Stimulated activated CD4-positive, alpha-beta T cell treated with anti-CD3 and anti-CD28 coated beads, TNF-alpha, amount 100 ng/mL, for 4 hours (primary cell): ENCODE measurements at places on chromosomes 3 and 15.

DNA sequence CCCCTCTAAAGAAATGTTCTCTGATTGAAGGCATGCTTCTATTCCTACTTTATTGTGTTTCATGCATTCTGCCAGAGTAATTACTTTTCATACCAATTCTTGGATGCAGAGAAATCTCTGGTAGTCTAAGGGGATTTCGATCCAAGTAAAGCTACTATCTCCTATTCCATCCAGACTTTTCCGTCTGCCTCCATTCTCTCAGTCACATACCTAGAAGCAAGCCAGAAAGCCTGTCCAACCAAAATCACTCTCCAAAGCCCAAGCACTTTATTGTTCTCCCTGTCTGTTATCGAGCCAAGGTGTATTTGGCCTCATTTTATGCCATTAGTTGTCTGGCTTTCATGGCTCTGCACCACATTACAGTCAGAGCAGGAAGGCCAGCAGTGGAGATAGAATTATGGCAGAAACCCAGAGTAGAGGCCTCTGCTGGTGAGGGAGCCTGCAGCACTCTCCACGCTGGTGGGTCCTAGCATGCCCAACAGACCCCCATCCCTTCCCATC is 95.9 kb downstream of the SLC49A4 start:
- DNase-seq, result no peak

- DNase-seq, result no peak
These were observed 45.1 kb upstream of the CP start for GRCh38 chr3:149266736-149267135.

DNA sequence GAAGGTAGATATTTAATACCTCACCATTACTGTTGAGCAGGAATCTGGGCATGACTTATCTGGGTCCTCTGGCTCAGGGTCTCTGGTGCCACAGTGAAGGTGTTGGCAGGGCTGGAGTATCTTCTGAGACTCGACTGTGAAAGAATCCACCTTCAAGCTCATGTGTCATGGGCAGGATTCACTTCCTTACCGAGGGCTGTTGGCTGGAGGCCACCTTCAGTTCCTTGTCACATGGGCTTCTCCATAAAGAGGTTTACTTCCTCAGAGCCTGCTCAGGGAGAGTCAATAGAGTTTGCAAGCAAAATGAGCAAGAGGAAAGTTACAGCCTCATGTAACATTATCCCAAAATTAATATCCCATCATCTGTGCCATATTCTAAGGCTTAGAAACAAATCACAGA is 459.5 kb downstream of the NR2F2 start:
- DNase-seq, result no peak

DNA sequence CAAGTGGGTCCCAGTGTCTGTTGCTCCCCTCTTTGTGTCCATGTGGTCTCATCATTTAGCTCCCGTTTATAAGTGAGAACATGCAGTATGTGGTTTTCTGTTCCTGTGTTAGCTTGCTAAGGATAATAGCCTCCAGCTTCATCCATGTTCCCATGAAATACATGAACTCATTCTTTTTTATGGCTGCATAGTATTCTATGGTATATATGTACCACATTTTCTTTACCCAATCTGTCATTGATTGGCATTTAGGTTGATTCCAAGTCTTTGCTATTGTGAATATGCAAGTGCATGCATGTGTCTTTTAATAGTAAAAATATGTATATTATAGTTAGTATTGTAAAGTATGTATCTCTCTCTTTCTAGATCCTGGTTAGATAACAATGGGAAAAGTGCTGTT is 53.9 kb downstream of the TCAIM start:
- no peak for DNase-seq

DNA sequence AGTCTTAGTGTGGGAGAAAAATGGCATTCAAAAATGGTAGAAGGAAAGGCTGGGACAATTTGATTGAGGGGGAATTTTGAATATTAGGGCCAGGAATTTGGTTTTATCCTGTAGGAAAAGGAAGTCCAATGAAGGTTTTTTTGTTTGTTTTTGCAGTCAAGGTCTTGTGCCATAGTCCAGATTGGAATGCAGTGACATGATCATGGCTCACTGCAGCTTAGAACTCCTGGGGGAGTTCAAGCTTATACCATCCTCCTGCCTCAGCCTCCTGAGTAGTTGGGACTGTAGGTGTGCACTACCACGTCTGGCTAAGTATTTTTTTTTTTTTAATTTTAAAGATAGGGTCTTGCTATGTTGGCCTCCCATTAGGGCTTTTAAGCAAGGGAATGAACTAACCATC is 2.6 kb upstream of the SLC6A11 start:
- no peak for DNase-seq

GRCh38 chr3:10526366-10526765 is 21.0 kb upstream of the ATP2B2 start:
- DNase-seq, result no peak

- DNase-seq, result peak; percentile 39
These were observed 49.4 kb upstream of the AKAP13 start for GRCh38 chr15:85330901-85331588.

DNA sequence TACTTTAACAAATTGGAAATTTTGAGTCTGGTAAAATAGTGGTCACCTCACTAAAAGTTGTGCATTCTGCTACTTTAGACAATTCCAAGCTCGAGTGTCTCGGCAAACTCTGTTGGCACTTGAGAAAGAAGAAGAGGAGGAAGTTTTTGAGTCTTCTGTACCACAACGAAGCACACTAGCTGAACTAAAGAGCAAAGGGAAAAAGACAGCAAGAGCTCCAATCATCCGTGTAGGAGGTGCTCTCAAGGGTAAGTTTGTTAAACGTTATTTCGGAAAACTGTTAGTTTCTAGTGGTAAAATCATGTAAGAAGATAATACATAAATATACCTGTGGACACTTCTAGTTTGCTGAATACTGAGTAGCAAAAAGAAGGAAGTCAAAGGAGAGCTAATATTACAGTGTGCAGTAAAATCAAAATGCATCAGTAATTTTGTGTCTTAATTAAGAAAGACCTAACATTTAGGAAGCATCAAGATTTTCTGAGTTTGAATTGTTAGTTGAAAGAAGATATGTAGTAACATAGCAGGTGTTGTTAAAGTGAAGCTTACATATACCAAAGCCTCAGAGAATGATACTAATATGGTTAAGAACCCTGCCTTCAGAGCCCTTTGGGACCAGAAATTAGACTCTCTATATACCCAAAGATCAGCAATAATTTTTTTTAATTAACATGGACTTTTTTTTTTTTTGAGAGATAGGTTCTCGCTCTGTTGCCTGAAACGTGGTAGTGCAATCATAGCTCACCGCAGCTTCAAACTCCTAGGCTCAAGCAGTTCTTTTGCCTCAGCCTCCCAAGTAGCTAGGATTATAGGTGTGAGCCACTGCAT is 23.0 kb downstream of the BUB1B start:
- DNase-seq, result no peak

DNA sequence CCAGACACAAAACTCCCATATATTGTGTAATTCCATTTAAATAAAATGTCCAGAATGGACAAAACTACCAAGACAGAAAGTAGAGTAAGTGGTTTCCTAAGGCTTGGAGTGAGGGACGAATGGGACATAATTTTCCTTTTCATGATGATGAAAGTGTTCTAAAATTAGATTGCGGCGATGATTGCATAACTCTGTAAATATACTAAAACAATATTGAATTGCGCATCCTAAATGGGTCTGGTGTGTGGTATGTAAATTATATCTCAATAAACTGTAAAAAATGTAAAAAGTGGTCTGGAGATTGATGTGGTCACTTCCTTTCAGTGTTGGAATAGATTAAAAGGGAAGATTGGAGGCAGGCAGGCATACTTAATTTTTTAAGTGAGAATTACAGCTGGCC is 105.9 kb upstream of the KCNAB1 start:
- DNase-seq, result no peak

DNA sequence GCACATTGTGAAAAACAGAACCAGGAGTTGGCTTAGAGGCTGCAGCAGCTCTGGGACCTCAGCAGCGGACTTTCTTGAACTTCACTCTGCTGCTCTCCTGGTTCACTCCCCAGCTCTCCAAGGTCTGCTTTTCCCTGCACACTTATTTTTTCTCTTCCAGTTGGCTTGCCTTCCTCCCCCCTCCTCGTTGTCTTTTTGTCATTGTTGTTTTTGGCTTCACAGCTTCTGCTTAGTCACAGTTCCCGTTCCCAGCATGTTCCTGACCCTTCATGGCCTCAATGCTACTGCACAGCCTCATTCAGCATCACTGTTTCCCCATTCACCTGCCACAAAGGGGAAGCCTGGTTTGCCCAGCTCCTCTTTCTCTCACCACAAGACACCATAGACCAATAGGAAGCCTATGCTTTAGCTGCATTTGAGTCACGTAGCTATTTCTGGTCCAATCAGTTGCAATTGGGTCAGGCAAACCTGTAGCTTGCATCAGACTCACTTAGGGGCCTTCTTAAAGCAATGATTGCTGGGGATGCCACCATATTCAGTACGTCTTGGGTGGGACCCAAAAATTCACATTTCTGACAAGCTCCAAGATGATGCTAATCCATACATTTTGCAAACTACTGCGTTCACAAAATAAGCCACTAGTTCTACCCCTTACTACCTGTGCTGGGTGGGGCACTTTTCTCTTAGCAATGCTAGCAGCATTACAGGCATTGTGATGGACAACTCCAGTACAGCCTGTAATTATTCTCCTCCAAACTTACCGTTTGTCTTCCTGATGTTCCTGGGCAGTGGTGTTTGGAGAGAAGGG is 7.8 kb upstream of the SUMF1 start:
- no peak for DNase-seq

DNA sequence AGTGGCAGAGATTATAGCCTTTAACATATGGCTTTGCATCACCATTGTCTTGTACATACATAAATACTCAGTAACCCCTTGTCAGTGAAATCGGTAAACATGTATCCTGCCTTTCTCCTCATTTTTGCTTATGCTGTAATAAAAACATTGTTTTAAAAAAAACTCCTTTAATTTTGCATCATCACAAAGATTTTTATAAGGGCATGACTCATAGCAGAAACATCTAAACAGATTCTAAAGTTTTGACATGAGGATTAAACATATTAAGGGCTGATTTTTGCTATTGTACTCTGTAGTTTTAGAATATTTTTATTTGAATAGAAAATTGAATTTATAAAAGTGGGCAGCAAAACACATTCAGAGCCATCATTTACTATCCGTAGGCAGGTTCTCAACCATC is 275.9 kb downstream of the ZIC4 start:
- no peak for DNase-seq

- DNase-seq, result no peak
These were observed 255.3 kb upstream of the UBE2E2 start for GRCh38 chr3:22947851-22948250.

DNA sequence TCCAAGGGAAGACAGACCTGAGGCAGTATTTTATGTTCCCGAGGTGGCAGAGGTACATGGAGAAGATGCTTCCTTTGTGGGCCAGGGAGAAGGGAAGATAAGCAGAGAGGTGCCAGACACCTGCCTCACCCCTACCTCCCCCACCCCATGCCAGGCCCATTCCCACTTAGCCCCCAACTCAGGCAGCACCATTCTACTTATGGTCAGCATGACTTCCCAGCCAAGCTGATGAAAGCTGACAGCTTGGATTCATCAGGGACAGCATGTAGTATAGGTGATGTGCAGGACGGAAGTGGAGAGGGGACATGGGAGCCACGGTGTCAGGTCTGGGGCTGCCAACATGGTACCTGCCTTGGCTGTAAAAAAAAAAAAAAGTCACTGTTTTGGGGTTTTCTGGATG is 57.5 kb upstream of the CSPG4 start:
- no peak for DNase-seq

DNA sequence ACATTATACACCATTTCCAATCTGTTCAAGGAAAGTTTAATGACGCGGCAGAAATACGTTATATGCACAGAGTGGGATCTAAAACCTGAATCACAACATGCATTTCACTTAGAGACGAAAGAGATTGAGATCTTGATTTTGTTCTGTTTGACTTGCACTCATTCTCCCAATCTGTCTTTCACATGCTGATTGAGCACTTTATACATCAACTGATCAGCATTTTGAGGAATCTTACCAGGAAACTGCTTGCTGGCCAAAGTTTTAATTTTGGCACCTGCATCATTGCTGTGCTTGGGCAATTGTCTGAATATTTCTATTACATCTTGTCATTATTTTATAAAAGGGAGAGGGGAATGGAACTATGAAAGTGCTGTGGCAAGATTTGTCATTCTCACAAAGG is 47.7 kb upstream of the ATP10A start:
- no peak for DNase-seq

GRCh38 chr3:39387411-39387975 is 4.3 kb downstream of the SLC25A38 start:
- no peak for DNase-seq

DNA sequence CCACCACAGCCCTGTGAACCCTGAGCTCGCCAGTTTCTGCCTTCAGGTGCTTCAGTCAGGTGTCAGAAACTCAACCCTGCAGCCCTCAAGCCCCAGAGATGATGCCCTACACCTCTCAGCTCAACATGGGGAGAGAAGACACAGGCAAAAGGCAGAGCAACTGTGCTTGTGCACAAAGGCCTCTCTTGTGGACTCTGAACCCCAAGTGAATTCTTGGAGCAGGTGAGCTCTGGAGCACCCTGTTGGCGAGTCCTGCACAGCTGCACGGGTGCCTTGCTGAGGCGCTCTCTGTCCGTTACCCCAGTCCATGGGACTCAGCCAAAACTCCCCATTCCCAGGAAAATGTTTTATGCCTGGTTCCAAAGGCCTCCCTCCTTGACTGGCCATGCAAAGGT is 197.0 kb downstream of the KLF13 start:
- DNase-seq, result no peak

- no peak for DNase-seq
These were observed 193.0 kb upstream of the TPM1 start for GRCh38 chr15:62849316-62850106.

GRCh38 chr3:143239031-143239430 is 119.5 kb downstream of the CHST2 start:
- DNase-seq, result no peak

DNA sequence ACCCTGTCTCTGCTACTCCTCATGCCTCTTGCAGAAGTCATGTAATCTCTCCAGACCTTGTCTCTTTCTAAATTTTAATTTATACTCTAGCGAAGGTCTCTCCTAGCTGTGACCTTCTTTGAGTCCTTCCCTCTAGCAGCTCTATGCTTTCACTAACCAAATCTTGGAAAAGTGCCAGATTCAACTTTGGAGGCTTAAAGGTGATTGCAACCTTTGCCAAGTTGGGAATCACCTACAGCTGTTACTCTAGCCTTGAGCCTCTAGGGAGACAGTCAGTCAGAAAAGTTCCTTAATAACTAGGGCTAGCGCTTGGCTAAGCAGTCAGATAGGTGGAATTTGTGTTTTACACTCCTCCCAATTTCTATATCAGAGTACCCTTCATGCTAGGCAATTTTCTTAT is 46.1 kb upstream of the ABI3BP start:
- no peak for DNase-seq

DNA sequence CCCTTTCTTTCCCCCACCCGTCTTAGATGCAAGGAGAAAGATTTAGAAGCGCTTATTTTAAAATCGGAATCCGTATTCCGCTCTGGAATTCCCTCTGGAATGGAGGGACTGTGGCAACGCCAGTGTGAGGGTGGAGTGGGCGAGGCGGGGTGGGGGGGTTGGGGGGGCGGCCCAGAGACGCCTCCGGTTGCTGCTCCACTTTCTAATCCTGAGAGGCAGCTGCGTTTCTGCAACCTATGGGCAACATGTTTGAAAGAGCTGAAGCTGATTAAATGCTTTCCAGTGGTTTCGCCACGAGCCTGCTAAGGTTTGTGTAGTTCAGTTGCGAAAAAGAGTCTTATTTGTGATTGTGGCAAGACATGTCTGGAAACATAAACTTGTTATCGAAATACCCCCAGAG is at the start of gene CCK:
TSS of gene CCK (minus strand) at position 101 of the 400 bp plus-strand sequence. CDS start 2,555 bp downstream, outside the sequence.
- DNase-seq, result no peak

- no peak for DNase-seq
These were observed 9.4 kb downstream of the TMOD2 start for GRCh38 chr15:51760805-51761204.
